Activated naive CD4-positive, alpha-beta T cell treated with Interleukin-2 at 50 U/mL for 16 hours (primary cell): ENCODE measurements at places on chromosomes 3 and 15.
A peak's percentile ranks its signal among the peaks of the same experiment; 100 is the strongest.

GRCh38 chr3:161049683-161050248 is 55.4 kb downstream of the B3GALNT1 start:
- DNase-seq = no peak

- no peak for DNase-seq
These were observed 14.4 kb downstream of the MST1R start for GRCh38 chr3:49889296-49889695.

DNA sequence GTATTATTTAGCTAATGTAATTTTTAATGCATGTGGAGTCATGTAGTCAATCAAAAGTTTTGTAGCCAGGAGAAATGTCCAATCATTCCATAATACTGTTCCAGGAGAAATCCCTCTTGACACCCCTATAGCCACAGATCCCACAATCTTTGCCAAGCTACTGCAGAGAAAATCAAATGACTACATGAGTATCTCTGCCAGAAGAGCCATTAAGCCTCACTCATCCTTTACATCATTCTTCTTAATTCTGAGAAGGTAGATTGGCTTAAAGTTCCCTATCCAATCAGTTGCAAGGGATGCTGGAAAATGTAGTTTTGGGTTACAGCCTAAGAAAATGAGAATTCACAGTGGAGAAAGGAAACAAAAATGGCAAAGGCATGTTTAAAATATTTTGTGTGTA is 502.1 kb downstream of the ZBBX start:
- no peak for DNase-seq

DNA sequence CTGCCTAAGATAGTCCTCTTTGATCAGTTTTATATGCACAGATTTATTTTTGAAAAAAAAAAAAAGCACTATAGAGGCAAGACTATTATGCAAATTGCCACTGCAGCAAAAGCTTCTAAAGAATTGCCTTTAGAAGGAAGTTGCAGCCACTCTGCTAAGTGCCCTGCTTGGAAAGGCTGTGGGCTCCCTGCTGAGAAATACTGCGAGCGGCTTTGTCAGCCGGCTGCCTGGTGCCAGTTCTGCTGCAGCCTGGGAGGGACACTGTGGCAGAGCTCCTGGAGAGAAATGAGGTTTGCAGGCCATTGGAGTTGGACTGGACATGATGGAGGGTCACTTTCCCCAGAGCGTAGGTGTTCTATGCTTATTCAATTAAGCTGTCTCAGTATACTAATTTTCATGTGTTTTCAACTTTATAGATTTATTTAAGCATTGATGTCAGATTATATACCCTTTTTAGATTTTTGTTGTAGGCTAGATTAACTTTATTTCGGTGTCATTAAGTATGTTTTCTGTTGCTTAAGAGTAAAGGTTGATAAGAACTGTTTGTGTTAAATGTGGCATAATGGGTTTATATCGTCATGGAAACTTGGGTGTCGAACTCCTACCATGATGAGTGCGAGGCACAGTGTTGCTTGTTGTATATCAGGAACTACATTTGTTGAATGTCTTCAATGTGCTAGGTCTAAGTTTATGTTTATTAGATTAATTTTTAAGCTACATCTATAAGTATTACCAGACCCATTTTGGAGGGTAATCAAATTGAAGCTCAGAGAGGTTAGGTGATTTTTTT is 6.6 kb downstream of the MAP2K5 start:
- DNase-seq = no peak

- DNase-seq = peak; percentile 59
These were observed 12.8 kb downstream of the IQGAP1 start for GRCh38 chr15:90400759-90401314.

DNA sequence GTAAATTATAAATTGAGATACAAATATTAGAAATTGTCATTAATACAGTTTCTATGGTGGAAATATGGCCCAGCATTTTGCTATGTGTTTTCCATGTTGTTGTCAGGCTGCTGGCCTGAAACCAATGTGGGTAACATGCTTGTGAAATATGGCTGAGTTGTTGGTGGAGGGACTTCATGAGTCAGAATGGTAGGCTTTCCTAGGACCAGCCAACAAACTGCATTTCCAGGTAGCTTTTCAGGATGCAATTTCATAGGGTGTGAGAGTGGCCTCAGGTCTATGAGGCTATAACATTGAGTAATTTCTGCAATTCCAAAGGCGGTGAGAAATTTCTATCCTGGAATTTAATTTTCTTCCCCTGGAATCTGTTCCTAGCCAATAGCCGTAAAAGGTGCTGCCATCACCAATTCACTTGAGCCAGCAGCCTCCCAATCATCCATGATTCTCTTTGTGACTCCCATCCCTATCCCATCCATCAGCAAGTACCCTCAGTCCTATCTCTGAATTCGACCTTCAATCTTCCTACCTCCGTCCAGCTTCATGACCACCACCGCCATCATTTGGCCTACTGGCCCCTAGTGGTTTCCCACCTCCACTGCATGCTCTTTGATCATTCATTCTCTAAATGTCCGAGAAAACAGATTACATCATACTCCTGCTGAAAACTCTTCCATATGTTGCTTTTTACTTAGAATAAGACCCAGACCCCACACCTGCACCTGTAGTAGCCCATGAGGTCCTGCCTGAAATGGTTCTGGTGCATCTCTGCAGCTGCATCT is 276.6 kb upstream of the CFAP20DC start:
- no peak for DNase-seq
